ENCODE measurements at places on chromosomes 7 and 10.

- DNase-seq: no peak
Observed at GRCh38 chr10:28190196-28190595, 112.7 kb downstream of the MPP7 start.

- no peak for DNase-seq
Observed at GRCh38 chr10:77799352-77799751, 127.2 kb downstream of the DLG5 start.

- no peak for DNase-seq
Observed at GRCh38 chr7:5500777-5501350, 77.2 kb upstream of the TNRC18 start.

DNA sequence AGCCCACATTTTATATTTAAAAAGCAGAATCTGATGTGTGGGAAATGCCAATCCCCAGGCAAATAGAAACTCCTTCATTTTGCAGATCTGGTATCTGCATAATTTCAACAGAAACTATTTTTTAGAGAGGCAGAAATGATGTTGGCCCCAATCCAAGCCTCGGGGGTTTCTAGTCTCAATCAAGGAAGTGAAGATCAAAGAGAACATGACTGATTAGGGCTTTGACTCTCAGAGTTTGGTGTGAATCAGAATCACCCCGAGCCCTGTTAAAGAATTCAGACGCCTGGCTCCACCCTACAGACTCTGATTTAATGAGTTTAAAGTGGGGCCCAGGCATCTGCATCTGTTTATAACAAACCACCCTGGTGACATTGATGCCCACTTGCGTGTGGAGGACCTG, 36.7 kb upstream of the UBE2H start:
- no peak for DNase-seq

GRCh38 chr7:128158370-128158769, 82.7 kb upstream of the LEP start:
- DNase-seq: no peak

GRCh38 chr7:139600306-139600705, 76.8 kb downstream of the CLEC2L start:
- DNase-seq: no peak

All from CD8-positive, alpha-beta memory T cell (primary cell).